A549 treated with CpdA at 1 μM for 4 hours (cell line): ENCODE measurements at places on chromosomes 5 and 9. TPM values are rescaled to one million over a fixed set of nuclear protein-coding genes. Genes with fewer than 3 reads are reported as not detected.

Gene ZNF483
- 0.53 to 0.85 TPM (median 0.69 TPM) in 5 replicates for total RNA-seq

Gene ADAMTSL2
- total RNA-seq, result not detected in 5 replicates

Gene SEC16A
- 58.8 to 69.2 TPM (median 63.2 TPM) in 5 replicates for total RNA-seq

Gene PCDHGB5
- total RNA-seq, result 1.9 to 2.8 TPM (median 2.4 TPM) in 5 replicates

Gene TMEM203
- total RNA-seq, result 32.9 to 47.1 TPM (median 45.3 TPM) in 5 replicates

Gene PALM2AKAP2
- total RNA-seq, result 0.06 to 0.55 TPM (median 0.37 TPM) in 5 replicates

Gene NREP
- 1.4 to 2.7 TPM (median 2.3 TPM) in 5 replicates for total RNA-seq

Gene TNFSF15
- total RNA-seq, result 0.26 to 0.41 TPM (median 0.37 TPM) in 5 replicates

Gene SPAG8
- total RNA-seq, result 0.22 to 0.53 TPM (median 0.27 TPM) in 5 replicates

Gene WNK2
- total RNA-seq, result 5.9 to 7.7 TPM (median 6.6 TPM) in 5 replicates

Gene SPAAR
- total RNA-seq, result not detected in 5 replicates

Gene GABRB2
- total RNA-seq, result not detected in 5 replicates

Gene SLC25A46
- total RNA-seq, result 28.2 to 32.2 TPM (median 29.7 TPM) in 5 replicates

Gene ARL14EPL
- total RNA-seq, result 0.07 to 0.69 TPM (median 0.39 TPM) in 5 replicates

Gene PCDHA13
- total RNA-seq, result 0.06 to 0.10 TPM (median 0.07 TPM) in 4 of 5 replicates, not detected in the other

Gene NANS
- total RNA-seq, result 59.9 to 74.8 TPM (median 73.3 TPM) in 5 replicates
